ENCODE measurements at places on chromosomes 3 and 15. TPM values are rescaled to one million over a fixed set of nuclear protein-coding genes. Genes with fewer than 3 reads are reported as not detected.

GRCh38 chr3:71784914-71785531 is at the start of gene PROK2:
PROK2 (minus strand) TSS chr3:71785148; CDS start chr3:71785052, 96 bp downstream.
- no peak for DNase-seq

DNA sequence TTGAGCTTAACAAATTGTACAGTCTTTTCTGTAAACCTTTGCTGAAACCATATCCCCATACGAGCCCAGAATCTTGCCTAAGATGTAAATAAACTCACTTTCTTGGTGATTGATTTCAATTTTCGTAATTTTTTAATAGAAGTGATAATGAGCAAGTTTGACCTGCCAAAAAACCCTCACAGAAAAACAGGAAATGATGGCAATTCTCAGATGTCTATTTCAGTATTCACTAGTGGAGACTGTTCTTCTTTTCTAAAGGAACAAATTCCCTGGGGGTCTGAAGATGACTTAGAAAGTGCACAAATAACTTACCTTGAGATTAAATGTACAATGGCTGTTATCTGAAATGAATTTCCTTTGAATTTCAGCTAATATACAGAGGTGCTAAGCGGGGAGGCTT is 116.5 kb upstream of the CMC1 start:
- DNase-seq, result no peak

DNA sequence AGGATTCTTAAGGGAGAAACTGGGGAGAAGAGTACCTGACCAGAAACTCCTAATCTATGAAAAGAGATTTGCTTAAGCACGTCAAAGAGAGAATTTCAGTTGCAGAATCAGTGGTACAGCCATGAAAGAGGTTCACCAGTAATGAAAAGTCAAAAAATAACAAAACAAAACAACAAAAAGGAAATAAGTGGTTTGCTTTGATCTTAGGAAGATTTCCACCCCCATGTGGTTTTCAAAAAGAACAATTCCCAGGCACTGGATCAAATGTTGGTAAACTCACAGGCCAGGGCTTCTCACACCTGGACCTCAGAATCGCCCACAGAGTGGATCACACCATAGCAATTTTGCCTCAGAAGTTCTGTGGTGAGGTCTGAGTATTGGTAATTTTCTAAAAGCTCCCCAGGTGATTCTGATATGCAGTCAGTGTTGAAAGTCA is 67.5 kb downstream of the TMEM39A start:
- DNase-seq, result no peak

DNA sequence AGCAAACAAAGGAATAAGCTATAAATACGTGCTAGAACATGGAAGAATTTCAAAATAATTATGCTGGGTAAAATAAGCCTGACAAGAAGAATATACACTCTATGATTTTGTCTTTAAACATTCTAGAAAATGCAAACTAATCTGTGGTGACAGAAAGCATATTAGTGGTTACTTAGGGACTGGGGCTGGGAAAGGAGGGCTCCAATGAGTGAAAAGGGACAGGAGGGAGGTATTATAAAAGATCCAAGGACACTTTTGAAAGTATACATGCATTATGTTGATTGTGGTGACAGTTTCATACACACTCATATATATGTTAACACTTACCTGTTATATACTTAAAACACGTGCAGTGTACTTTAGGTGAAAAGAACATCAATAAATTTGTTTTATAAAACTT is 23.0 kb downstream of the MYH15 start:
- no peak for DNase-seq

DNA sequence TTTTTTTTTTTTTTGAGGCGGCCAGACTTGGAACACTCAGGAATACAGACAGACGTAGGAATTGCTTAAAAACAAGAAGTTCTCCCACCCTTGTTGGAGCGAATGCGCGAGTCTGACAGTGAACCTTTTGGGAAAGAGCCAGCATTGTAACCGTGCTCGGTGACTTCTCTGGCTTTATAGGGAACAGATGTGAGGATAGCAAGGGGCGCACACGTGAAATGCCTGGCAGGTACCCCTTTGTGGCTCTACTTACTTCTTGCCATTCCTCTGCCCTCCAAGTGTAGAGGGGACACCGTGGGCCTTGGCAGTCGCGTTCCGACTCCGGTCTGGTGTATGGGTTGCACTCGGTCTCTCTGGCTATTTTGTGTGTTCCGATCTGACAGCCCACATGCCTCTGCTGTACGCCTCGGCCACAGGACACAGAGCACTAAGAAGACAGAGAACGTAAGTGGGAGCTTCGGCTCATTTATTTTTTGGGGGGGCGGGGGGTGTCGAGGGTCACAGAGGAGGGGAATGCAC is 126.4 kb downstream of the ADAMTS9 start:
- no peak for DNase-seq

- no peak for DNase-seq
Observed at GRCh38 chr15:100112061-100112420, 229.7 kb downstream of the ADAMTS17 start.

DNA sequence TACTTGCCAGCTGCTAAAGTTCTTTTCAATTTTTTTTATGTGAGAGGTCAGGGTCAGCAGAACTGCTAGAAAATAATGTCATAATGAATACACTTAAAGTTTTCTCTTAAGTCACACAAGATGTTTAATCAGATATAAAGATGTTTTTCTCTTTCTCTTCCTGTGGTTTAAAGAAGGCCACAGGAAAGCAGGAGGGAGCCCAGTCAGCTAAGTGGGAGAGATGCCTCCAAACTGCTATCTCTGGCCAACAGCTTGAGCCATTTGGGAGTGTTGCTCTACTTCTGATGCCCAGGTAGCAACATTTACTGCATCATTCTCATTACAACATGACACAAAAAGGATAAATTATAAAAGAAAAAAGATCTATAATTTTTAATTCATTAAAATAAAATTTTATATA is 45.7 kb upstream of the NLGN1 start:
- no peak for DNase-seq

DNA sequence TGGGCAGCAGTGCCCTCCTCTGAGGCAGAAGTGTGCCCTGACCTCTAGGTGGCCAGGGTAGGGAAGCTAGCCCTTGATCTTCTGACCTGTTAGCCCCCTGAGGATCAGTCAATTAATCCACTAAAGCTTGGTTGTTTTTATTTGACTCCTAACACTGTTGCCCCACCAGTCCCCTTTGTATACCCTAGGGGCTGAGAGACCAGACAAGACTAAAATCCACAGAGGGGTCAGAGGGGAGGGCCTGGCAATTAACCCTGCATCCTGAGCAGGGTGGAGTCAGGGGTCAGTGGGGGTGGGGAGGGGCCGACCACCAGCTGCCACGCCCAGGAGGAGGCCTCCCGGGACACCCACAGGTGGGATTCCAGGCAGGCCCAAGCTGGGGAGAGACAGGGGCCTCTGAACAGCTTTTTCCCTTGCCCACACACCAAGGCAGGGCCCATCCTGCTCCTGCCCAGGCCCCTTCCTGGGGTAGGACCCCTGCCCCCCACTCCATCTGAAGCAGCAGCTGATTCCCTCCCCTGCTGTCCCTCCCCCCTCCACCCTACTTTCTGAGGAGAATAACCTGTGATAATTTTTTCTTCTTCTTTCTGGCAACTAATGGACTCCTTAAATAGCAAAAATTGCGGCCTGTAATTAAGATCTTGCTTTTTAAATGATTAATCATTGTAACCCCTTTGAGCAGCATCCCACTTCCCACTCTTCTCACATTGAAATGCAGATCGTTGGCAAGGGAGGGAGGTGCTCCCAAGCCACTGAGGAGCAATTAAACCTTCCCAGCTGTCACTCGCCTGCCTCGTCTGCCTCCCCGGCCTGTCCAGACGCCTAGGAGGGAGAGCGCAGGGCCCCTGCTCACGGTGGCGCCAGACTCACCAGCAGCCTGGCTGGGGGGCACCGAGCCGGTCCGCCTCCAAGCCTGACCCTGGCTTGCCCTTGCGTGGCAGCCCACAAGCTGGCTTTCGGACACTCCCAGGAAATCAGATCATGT is 51.9 kb downstream of the RHCG start:
- no peak for DNase-seq

DNA sequence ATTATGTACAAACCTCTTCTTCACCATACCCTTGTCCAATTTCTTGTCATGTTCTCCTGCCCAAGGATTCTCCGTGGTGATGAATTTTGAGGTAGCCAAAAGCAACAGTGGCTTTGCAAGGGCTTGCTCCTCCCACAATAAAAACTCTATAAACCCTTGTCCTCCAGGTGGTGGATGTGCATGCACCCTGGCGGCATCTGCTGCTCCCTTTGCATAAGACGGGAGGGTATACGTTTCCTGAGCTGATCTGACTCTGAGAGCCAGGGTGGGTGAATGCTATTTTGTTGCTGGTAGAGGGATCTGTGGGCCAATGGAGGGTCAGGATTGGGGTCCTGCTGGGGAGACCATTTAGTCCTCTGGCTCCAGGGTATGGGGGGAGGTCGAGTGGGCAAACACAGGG is 5.4 kb downstream of the DNAH1 start:
- DNase-seq, result no peak

GRCh38 chr15:59259137-59259943 is 52.7 kb downstream of the LDHAL6B start:
- DNase-seq, result no peak

DNA sequence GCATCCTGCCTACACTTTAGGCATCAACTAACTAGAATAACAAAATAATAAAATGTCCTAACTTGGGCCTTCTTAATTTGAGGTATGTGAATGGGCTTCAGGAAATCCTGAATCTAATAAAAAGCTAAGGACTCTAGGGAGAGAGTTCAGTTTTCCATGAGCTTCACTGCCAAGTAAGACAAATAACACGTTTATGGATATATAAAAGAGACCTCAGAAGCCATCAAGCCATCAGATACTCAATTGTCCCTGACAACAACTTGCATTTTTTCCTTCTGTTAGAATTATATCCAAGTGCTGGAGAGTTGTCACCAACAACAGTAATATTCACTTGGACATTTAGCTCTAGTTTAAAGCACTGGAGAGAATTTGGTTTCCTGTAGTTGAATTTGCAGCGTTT is 102.4 kb upstream of the IGSF10 start:
- DNase-seq, result no peak

GRCh38 chr3:169133178-169134161 is 530.0 kb downstream of the MECOM start:
- no peak for DNase-seq

DNA sequence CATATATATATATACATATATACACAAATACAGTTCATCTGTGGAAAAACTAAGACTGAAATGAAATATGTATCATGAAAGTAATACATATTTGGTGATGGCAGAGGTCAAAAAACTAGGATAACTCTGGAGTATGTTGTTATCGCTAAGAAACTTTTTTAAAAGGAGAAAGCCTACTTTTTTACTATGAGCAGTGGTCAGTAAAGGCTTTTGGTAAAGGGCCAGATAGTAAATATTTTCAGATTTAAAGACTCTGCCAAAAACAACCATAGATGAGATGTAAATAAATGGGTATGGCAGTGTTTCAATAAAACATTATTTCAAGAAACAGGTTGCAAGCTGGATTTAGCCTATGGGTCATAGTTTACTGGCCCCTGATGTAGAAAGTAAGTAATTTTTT is 93.8 kb upstream of the TGFBR2 start:
- DNase-seq, result no peak

DNA sequence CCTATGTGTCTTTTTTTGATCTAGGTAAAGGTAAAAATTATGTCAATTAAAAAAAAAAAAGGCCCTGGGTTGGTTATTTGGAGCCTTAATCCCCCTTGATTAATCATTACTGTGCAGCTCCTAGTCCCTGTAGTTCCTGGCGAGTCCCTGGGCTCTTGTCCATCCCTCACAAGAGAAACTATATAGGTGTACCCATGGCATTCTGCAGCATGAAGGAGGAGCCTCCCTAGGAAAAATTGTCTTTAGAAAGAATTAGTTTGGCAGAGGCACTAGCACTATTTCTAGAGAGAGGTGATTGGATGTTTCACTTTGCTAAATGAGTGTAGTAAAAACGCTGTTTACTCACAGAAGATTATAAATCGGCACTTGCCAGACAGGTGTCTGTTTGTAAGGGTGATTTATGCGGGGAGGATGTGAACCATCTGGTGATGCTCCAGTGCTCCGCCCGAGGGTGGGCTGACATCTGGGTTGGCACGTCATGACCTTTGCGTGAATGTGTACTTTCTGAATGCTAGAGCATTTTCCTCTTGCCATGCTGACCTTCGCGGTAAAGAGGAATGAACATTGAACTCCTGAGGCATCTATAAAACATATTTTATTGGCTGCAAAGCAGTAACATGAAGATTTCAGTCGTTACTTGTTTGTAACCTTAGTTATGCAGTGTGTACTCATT is 12.6 kb downstream of the PLCL2 start:
- DNase-seq, result no peak

- DNase-seq, result no peak
Observed at GRCh38 chr3:98402507-98402906, 12.0 kb downstream of the OR5K3 start.

DNA sequence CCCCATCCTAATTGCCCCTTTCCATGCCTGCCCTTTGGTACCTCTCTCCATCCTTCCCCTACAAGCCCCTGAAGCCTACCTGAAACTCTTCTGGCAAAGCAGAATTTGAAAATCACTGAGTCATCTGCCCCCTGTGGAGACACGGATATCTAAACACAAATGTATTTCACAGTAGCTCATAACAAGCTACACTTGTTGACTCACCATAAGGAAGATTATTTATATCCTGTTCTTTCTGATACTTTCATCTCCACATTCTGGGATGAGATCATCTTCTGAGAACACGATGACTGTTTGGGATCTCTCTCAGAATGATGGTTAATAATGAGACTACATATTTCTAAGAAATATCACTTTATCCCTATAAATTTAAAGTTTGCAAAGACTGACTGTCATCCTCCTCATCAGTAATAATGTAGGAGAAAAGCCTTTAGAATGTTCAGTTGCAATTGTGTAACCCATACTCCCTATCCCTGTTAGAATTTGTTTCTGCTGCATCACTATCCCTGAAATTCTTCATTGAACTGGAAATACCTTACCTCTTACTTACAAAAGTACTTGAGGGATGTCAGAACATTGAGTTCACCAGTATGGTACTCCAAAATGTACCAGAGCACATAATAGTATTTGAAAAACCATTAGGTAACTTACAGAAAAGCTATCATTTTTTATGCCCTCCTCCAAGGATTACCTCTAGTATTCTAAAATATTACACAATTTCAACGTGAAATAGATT is 116.1 kb upstream of the IL12A start:
- no peak for DNase-seq

- no peak for DNase-seq
Observed at GRCh38 chr15:69325456-69325971, 26.8 kb downstream of the PAQR5 start.

DNA sequence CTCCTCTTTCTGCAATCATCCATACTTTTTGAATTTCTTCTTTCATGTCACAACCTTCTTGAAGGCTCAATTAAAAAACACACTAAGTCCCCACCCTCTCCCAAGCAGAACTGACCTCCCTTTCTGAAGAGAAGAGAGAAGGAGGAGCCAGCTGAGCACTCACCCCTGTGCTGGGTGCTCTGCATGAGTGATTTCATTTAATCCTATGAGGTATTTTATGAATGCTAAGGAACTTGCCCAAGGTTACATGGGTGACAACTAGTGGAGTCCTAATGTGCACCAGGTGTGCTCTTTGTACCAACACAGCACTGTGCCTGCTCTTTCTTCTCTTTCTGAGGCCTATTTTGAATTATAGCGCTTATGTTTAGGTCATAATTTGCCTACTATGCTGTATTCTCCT is 135.6 kb downstream of the DUT start:
- no peak for DNase-seq

The CFAP20DC gene
- total RNA-seq, result 2.1 TPM

The FAM43A gene
- 3.7 TPM for total RNA-seq

The HYKK gene
- 7.7 TPM for total RNA-seq

The THBS1 gene
- 73.6 TPM for total RNA-seq

The MUSTN1 gene
- total RNA-seq, result 12.1 TPM

The CLRN1 gene
- total RNA-seq, result not detected

The STXBP5L gene
- not detected for total RNA-seq

The BTLA gene
- 0.25 TPM for total RNA-seq

The CX3CR1 gene
- 1.9 TPM for total RNA-seq

The CACNA1D gene
- total RNA-seq, result 3.8 TPM

The CCDC33 gene
- total RNA-seq, result not detected

The MOBP gene
- not detected for total RNA-seq
